ENCODE measurements at places on chromosomes 4 and X.

DNA sequence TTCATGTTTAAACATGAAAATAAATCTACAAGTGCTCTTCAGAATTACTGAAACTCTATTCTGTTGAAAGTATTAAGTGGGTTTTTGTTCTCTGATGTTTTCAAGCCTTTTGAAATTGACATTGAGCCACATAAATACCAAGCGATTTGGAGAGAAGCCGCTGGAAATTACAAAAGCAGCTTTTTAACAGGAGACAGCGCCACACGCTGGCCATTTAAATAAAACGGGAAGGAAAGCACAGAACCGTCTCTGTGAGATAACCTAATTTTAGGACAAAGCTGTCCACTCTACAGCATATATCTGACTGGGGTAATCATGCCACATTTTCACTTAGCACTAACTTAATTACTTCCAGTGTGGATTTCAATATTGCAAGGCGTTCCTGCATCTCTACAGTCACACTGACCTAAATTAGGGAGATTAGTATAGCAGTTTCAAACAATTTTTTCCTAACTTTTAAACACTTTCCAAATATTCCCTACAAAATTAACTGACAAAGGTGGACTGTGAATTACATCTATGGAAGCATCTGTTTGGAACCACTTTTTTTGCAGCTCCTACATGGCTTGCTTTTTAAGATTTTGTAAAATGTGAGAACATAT lies 6.8 kb upstream of the ANOS1 start:
- no peak for DNase-seq

GRCh38 chr4:165838575-165838974 lies 34.5 kb upstream of the TLL1 start:
- no peak for DNase-seq

DNA sequence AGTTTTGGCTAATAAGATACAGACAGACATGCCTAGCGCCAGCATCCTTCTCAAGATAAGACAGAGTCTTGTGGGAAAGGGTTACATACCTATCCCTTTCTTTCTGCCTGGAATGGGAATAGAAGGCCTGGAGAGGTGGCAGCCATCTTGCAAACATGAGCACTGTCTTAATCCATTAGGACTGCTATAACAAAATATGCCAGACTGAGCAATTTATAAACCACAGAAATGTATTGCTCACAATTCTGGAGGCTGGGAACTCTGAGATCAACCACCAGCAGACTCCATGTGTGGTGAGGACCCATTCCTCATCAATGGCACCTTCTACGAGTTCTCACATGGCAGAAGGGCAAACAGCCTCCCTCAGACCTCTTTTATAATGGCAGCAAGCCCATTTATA lies 26.5 kb upstream of the NEIL3 start:
- no peak for DNase-seq

GRCh38 chr4:133403913-133404312 lies 254.8 kb downstream of the PCDH10 start:
- no peak for DNase-seq

GRCh38 chr4:110619463-110620247 lies 3.2 kb downstream of the PITX2 start:
- no peak for DNase-seq

- no peak for DNase-seq
Observed at GRCh38 chrX:74526764-74527163, 87.7 kb downstream of the RLIM start.

DNA sequence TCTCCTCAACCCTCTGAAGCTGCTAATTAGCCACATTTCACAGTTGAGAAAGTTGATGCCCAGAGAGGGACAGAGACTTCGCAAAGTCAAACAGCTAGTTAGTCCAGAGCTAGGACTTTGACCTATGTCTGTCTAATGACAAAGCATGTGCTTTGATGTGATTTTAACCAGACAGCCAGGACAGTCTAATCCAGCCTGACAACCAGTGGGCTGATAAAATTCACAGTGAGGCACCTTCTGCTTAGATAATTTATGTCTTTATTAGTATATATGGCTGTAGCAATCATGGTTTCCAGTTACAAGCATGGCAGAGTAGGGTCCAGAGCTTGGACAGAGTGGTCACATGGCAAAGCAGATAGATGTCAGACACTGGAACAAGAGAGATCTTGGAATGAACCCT lies 133.6 kb upstream of the C1QTNF7 start:
- DNase-seq, result no peak

DNA sequence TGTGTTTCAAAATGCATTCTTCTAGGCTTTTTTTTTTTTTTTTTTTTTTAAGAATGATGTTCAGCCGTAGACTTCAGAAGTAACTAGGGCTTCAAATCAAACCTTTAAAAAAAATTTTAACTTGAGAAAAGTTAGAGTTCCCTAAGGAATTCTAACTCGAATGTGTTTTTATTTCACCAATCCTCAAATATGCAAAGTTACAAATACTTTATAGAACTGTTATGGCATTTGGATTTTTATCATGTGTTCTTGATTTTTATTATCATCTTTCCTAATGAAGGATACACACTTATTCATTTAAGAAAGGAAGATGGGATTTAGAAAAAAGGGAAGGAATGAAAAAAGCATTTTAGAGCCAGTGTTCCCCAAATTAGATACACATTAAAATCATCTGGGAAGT lies 200.6 kb upstream of the LDB2 start:
- DNase-seq, result no peak

- no peak for DNase-seq
Observed at GRCh38 chr4:10275696-10276095, 159.1 kb upstream of the WDR1 start.
